ENCODE measurements at places on chromosomes 4 and X. TPM values are rescaled to one million over a fixed set of nuclear protein-coding genes. Genes with fewer than 3 reads are reported as not detected.
A peak's percentile ranks its signal among the peaks of the same experiment; 100 is the strongest.

- no peak overlapping the region for H3K27ac ChIP-seq
- no peak overlapping the region for H3K4me3 ChIP-seq
- H3K4me1 ChIP-seq = no peaks in the 10 kb centered on the region
- no peak for DNase-seq
- no peaks in the 10 kb centered on the region for H3K27me3 ChIP-seq
- no peaks in the 10 kb centered on the region for H3K36me3 ChIP-seq
Measured at GRCh38 chrX:45524805-45525204, 324.1 kb upstream of the DIPK2B start.

GRCh38 chr4:119299741-119300100 lies 22.2 kb downstream of the FABP2 start:
- no peaks in the 10 kb centered on the region for H3K36me3 ChIP-seq
- H3K4me1 ChIP-seq = peaks cover 9% of the 10 kb centered on the region
- peak overlapping the region; percentile 95 for H3K27ac ChIP-seq
- H3K4me3 ChIP-seq = peak overlapping the region; percentile 88

DNA sequence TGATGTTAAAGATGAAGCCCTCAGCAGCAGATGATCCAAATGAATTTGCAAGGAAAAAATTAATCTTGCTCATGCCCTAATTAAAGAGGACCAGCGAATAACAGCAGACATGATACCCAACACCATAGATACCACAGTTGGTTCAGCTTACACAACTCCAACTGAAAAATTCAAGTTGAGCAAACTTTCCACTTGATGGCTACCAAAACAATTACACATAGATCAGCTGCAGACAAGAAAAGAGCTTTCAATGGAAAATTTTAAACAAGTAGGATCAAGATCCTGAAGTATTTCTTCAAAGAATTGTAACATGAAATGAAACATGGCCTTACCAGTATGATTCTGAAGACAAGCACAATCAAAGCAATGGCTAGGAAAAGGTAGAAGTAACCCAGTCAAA lies 90.0 kb downstream of the KLHL13 start:
- H3K4me1 ChIP-seq = no peaks in the 10 kb centered on the region
- no peak overlapping the region for H3K4me3 ChIP-seq
- no peak for DNase-seq

DNA sequence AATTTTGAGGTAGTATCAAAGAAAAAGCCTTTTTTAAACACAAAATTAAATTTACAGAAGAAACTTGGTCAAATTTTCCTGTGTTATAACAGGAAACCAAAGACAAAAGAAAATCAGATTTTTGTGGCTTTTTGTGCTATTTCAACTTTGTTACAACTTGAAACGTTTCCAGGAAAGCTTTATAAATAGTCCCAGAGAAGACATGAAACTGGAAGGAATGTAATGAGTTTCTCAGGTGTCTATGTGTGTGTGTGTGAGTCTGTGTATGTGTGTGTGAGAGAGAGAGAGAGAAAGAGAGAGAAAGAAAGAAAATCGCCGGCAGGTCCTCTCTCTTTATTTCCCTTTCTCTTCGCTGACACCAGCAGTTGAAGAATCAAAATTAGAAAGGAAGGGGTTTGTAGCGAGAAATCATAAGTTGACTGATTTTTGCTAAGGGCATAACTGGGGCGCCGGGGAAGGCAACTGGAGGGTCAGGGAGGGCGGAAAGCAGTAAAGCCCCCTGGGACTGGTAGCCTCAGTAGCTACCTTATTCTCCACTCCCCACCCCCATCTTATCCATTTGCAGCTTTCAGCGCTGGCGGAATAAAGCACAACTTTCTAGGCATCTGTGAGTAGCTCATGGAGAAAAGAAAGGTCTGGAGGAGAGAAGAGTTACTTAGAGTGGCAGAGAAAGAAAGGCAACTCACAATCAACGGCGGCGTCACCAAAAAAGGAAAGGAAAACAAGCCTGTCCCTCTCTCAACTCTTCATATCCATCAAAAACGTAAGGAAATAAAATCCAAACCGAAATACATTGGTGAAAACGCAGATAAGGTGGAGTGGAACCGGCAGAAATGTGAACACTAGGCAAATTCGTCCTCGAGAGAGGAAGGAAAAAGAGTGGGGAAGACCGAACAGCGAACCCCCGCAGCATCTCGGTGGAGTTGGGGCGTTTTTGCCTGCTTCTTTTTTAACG lies 1.3 kb downstream of the TMEM47 start:
- no peaks in the 10 kb centered on the region for H3K27me3 ChIP-seq
- peak overlapping the region; percentile 92 for H3K27ac ChIP-seq
- no peaks in the 10 kb centered on the region for H3K4me1 ChIP-seq
- no peak for DNase-seq
- H3K36me3 ChIP-seq = no peaks in the 10 kb centered on the region

DNA sequence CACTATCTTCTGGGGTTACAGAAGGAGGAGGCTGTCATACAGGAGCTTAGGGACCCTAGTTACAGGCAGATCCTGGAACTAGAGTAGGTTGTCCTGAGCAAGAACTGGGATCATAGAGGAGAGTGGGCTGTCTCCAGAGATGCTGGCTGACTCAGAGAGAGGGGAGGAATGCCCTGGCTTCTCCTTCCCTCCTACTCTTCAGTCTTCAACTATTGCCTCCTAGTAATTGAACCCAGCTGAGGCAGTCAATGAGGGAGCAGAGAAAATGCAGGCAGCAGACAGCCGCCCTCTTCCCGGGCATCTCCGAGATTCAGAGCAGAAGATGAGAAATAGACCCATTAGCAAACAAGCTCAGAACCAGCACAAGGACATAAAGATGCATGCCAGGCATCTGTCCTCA lies 118.3 kb upstream of the PDE5A start:
- H3K27me3 ChIP-seq = no peaks in the 10 kb centered on the region
- no peak for DNase-seq
- no peaks in the 10 kb centered on the region for H3K4me1 ChIP-seq
- H3K36me3 ChIP-seq = no peaks in the 10 kb centered on the region

- no peak overlapping the region for H3K4me3 ChIP-seq
- H3K36me3 ChIP-seq = no peaks in the 10 kb centered on the region
- no peak for DNase-seq
- H3K27me3 ChIP-seq = no peaks in the 10 kb centered on the region
- H3K27ac ChIP-seq = no peak overlapping the region
- H3K4me1 ChIP-seq = no peaks in the 10 kb centered on the region
Measured at GRCh38 chrX:22690116-22690515, 309.6 kb upstream of the DDX53 start.

DNA sequence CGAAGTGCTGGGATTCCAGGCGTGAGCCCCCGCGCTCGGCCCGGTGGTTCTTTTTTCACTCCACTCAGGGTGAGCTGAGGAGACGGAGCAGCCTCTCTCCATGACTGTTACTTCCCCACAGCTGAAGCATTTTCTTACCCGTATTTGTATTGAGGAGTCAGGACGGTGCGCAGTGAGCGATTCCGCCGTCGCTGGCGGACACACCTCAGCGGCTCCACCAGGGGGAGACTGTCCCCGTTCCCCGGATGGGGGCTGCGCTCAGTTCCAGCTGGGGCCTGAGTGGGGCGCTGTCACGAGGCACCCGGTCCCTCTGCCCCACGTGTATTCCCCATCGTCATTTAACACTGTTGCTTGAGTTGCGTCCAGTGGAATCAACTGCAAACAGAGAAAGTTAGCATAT lies 844.0 kb upstream of the FRG1 start:
- no peaks in the 10 kb centered on the region for H3K27me3 ChIP-seq
- H3K4me1 ChIP-seq = no peaks in the 10 kb centered on the region
- no peaks in the 10 kb centered on the region for H3K36me3 ChIP-seq
- H3K4me3 ChIP-seq = no peak overlapping the region

DNA sequence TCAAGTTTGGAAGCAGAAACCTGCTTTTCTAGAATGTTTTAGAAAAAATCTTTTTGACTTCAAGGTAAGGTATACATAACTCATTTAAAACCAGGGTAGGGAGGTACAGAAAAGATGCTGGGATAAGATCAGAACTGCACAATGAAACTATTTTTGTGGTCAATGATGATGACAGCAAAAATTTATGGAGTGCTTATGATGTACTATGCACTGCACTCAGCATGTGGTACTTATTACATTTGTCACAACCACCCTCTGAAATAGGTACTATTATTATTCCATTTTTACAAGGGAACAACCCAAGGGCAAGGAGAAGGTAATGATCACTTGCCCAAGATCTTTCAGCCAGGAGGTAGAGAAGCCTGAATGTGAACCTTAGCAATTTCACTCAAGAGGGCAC lies 8.0 kb downstream of the GPM6B start:
- H3K4me1 ChIP-seq = no peaks in the 10 kb centered on the region
- H3K27me3 ChIP-seq = no peaks in the 10 kb centered on the region
- no peak for DNase-seq
- no peak overlapping the region for H3K4me3 ChIP-seq
- H3K27ac ChIP-seq = no peak overlapping the region

- H3K27ac ChIP-seq = no peak overlapping the region
- no peaks in the 10 kb centered on the region for H3K27me3 ChIP-seq
- H3K36me3 ChIP-seq = no peaks in the 10 kb centered on the region
Measured at GRCh38 chr4:122762966-122763716, 30.6 kb downstream of the BBS12 start.

- no peak overlapping the region for H3K4me3 ChIP-seq
- H3K27me3 ChIP-seq = no peaks in the 10 kb centered on the region
- no peaks in the 10 kb centered on the region for H3K36me3 ChIP-seq
- no peaks in the 10 kb centered on the region for H3K4me1 ChIP-seq
- no peak overlapping the region for H3K27ac ChIP-seq
Measured at GRCh38 chr4:77629885-77630284, 24.3 kb downstream of the CXCL13 start.

The RASSF6 gene
- 0.06 TPM for total RNA-seq

The MAGEA4 gene
- total RNA-seq = not detected

The SLC9B1 gene
- total RNA-seq = 2.5 TPM

The CCKAR gene
- not detected for total RNA-seq

The WWC2 gene
- 26.9 TPM for total RNA-seq
